ENCODE measurements at places on chromosomes 11 and 22.

- no peak for DNase-seq
Measured at GRCh38 chr11:6734616-6735015, 37.2 kb downstream of the OR2AG2 start.

DNA sequence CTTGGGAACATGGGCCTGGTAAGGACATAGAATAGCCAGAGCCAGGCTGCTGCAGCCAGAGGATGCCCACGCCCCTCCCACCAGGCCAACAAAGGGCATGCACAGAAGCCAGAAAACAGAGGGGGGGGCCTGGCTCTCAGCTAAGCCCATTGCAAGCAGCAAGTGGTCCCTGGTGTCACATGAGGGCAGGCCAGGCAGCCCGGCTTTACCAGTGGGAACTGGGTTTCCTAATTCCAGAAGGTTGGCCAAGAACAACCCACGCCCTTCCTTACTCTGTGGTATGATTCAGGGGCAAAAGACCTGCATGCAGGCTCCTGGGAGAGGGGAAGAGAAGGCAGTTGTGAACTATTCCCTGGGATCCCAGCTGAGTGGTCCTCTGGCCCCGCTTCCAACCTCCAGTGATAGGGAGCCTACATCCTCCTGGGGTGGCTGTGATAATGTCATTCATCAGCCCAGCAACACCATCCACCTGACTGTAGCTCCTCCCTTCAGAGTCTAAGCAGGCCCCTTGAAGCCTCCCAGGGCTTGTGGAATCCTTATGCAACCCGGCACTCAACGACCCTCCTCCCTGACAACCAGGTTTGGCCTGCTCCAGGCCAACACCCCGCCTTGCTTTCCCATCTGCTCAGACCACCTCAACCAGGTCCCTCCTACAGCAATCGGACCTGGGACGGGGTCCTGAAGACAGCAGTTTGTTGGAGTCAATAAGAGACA lies 62.1 kb upstream of the LMO1 start:
- peak; percentile 52 for DNase-seq

DNA sequence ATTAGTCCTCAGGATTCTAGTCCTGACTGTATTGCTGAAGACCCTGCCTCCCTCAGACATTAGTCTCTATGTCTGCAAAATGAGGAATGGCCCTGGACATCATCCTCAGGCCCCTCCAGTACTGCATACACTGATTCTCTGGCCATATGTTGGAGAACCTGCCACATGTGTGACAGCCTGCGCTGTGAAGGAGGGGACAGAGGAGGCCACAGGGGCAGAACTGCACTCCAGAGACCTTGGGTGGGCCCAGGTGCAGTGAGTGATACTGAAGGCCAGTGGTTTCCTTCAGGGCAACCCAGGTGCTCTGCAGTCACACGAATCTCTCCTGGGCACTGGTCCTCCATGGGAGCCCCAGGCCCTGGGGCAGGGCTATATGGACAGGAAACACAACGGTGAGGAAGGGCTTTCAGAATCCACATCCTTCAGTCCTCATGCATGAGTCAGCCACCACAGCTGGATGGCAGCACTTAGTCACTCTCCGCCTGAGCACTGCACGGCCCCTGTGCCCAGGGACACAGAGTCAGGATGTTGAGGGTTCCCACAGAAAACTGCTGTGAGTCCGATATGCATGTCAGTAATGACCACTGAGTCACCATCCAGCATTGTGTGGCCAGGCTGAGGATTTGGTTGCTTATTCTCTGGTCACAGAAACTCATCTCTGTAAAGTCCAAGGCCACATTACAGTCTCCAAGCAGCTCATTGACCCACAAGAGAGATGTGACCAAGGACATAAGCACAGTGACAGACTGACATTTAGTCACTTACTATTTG lies 39.7 kb downstream of the ME3 start:
- DNase-seq = peak; percentile 95

GRCh38 chr11:62905927-62906531 lies 15.1 kb downstream of the CHRM1 start:
- peak; percentile 92 for DNase-seq

- no peak for DNase-seq
Measured at GRCh38 chr11:27076121-27076589, 35.5 kb downstream of the BBOX1 start.

DNA sequence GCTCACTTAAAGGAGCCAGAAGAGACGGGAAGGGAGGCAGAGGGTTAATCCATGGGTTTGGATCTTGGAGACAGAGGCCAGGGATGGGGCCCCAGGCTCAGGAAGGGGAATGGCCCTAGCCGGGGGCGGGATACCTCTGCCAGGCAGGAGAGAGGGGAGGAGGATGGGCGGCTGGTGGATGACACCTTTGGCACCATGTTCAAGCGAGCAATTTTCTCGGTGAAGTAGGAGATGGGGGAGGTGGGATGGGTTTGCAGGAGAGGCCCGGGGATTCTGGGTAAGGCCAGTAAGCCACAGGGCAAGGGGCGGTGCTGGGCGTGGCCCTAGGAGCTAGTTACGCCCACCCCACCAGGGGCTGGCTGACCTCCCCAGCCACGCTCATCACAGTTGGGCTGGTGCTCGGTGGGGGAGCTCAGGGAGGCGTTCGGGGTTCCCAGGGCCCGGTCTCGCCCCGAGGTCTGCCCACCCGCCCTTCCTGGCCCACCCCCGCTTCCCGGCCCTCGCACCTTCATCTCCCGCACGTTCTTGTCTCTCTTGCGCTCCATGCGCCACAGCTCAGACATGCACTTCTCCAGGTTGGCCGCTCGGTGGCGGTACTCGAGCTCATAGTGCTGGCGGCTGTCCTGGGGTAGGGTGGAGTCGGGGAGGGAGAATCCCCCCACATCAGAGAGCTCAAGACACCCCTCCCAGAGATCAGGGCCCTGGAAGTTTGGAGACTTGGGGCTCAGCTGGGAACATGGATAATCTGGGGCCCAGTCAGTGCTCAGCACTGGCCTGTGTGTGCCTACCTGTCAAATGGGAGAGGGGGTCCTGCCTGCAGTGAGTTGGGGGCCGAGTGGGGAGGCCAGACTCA lies 12.7 kb downstream of the BAIAP2L2 start:
- DNase-seq = peak; percentile 94

- DNase-seq = peak; percentile 35
Measured at GRCh38 chr11:81449588-81450156, 1284.0 kb downstream of the FAM181B start.

Measured in mesendoderm (in vitro differentiated cells).